Cardiac septum (tissue), 1 donor: ENCODE measurements at places on chromosomes 1 and 21. TPM values are rescaled to one million over a fixed set of nuclear protein-coding genes. Genes with fewer than 3 reads are reported as not detected.

GRCh38 chr1:200121421-200121820, 93.9 kb downstream of the NR5A2 start:
- no peak for DNase-seq

The NCAM2 gene
- total RNA-seq: 2.8 TPM

The TCHH gene
- 0.05 TPM for total RNA-seq

The SPRR2B gene
- total RNA-seq: not detected

The ADGRB2 gene
- 7.7 TPM for total RNA-seq

DNA sequence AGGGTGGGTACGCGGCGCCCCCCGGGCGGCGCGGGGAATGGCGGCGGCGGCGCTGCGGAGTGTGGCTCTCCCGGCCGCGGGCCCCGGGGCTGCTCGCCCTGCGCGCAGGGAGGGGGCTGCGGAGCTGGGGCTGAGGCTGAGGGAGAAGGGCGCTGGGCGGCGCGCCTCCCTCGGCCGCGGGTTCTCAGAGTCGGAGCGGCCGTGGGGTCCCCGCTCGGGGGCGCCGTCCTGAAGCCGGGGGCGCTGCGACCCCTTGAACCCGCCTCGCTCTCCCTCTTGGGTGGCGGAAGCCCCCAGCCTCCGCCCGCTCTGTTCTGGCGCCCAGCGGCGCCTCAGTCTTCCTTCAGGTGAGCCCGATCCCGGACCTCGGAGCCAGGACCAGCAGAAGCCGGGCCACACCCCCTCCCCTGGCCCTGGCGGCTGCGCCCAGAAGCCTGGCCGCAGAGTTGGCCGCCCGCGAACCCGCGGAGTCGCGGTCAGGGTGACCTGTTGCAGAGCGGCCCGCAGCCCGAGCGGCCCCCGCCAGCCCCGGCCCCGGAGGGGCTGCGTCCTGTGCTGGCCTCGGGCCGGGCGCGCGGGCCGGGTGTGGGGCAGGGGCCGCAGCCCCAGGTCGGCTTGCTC, 532 bp downstream of the RALGPS2 start:
- peak; percentile 76 for DNase-seq
